Central memory CD4-positive, alpha-beta T cell (primary cell): ENCODE measurements at places on chromosomes 11 and 22.

DNA sequence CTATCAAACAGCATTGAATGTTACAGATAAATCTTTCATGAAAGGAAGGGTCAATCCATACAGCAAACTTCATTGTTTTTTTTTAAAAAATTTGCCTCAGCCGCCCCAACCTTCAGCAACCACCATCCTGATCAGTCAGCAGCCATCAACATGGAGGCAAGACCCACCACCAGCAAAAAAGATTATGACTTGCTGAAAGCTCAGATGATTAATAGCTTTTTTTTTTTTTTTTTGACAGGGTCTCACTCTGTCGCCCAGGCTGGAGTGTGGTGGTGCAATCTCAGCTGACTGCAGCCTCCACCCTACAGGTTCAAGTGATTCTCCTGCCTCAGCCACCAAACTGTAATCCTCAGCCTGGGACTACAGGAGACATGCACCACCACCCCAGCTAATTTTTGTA lies 18.0 kb upstream of the CD3E start:
- no peak for DNase-seq

DNA sequence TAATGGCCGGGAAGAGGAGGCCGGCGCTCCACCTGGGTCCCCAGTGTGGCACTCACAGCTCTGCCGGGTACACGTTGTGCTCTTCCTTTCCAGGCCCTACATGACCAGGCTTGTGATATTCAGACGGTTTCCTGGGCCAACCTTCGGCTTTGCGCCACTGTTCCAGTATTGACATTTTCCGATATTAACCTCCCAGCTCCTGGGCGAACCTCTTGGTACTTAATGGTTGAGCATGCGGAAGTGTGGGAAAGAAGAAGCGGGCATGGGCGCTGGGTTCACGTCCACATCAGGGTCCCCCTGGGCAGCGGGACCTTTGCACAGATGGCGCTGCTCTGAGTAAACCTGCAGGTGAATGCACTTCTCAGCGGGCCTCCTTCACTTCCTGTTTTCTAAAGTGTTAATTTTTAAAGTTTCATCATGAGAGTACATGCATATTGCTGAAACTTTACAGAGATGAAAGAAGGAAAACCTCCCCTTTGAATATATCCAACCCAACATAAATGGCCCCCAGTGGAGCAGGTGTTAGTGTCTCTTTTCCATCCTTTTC lies 286.7 kb downstream of the TBC1D22A start:
- DNase-seq = no peak

DNA sequence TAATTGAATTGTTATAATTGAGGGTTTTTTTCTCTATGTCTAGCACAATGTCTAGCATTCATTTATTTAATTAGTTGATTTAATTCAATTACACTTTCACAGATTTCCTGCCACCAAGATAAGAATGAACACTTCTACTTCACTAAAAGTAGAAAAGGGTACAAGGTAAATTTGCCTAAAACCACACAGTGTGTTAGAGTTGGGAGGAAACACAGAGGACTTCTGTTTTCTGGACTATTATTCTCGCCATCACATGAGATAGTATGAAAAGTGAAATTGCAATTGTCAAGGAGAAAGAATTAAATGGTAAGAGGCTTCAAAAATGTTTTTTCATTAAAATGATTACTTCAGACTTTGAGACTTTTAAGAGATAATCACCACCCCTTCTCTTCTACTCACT lies 109.5 kb downstream of the ETS1 start:
- DNase-seq = no peak

DNA sequence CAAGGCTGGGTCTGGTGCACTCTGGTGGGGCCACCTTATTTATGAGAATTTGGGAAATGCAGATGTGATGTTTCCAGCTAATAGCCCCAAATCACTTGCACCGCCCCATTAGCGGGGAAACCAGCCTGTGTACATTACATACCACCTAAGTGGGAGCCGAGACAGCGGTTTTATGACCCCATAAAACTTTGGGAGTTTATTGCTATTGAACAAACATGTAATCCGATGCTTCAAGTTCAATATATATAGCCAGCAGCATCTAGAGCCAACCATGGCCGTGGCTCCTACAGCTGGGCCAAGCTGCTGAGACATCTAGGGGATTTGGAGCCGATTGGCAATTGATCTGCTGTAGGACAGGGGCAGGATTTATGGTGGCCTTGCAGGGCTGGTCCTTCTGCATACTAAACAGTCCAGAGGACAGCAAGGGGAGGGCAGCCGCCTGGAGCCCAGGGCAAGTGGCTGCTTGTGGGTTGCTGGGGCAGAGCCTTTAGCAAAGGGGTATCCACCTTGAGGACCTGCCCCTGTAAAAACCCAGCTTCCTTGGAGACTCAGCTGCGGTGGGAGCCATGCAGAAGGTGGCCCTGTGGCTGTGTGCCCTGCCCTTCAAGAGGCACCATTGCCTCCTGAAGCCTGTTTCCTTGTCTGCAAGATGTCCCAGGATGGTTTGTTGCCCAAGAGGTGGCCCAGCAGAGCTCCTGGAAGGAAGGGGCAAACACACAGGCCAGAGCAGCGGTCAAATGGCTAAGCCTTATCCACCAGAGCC lies 47.9 kb upstream of the CCDC188 start:
- DNase-seq = no peak

- no peak for DNase-seq
Observed at GRCh38 chr11:119809346-119809745, 80.3 kb upstream of the NECTIN1 start.

DNA sequence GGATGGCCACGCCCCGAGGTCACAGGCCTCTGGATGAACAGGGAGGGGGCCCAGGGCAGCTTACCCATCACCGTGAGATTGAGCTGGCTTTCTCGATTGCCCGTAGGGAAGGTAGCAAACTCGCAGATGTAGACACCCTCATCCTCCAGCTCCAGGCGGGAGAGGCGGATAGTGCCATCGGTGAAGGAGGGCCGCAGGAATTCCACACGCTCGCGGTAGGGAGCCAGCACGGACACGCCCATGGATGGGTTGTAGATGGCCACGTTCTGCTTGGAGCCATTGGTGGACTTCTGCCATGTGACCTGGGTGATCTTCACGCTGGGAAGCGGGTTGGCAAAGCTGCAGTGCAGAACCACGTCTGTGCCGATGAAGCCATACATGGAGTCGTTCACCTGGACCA lies 50.6 kb downstream of the NECTIN1 start:
- no peak for DNase-seq

- DNase-seq = no peak
Observed at GRCh38 chr11:127075758-127076157, 75.2 kb upstream of the KIRREL3 start.

- no peak for DNase-seq
Observed at GRCh38 chr22:38867124-38867455, 4.9 kb downstream of the CBX6 start.

DNA sequence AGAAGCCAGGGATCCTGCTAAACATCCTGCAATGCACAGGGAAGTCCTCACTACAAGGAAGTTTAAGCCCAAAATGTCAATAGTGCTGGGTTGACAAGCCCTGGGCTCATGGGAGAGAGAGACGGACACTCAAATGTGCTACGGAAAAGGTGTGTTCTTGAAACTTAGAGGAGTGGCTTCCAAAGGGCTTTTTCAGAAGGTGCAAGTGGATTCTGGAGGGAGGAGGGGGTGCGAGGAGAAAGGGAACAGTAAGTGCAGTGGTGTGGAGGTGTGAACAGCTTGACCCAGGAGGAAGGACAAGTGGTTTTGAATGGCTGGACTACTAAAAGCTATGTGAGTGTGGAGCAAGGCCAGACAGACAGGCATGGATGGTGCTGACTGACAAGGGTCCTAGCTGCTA lies 50.4 kb upstream of the CECR2 start:
- DNase-seq = no peak

GRCh38 chr11:62459080-62459479 lies 40.2 kb downstream of the SCGB1A1 start:
- DNase-seq = no peak

DNA sequence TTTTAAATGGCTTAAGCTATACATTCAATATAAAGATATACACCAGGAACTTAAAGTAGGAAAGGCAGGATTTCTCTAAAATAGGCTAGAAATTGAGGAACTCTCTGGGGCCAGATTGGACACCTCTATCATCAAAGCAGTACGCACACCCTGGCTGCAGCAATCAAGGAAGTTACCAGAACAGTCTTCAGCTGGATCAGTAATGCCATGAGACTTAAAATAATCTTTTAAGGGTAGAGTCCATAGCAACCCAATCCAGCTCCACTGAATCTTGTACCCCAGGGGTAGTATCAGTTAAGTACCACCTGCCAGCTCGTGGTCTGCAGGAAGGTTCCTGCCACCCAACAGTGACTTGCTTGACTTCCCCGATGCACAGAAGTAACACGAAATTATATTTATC lies 3.0 kb downstream of the RDX start:
- no peak for DNase-seq

GRCh38 chr11:131982154-131982553 lies 611.7 kb downstream of the NTM start:
- no peak for DNase-seq

- DNase-seq = no peak
Observed at GRCh38 chr11:126139111-126140091, 72.0 kb downstream of the RPUSD4 start.

DNA sequence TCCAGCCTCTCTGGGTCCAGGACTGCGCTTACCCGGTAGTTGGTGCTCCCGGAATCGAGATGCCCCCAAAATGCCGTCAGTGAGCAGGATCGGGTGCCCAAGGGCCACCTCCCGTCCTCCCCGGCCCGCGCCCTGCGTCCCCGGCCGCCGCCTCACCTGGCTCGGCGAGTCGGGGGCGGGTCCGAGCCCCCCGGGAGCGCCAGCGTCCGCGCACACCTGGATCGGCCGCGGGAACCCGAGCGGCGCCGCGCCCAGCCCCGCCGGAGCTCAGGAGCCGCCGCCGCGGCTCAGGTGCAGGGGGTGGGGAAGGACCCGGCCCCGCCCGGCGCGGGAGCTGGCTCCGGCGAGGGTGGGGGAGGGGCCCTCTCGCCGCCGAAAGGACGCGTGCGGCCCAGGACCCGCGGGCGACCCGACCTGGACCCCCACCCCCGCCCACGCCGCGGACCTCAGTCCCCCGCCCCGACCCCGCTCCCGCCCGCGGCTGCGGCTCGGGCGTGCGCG lies at the start of gene SHANK2:
Gene SHANK2, minus strand, starts transcription at position 309 of the 501 bp plus-strand sequence. CDS start 105,251 bp downstream, outside the sequence.
- no peak for DNase-seq

- no peak for DNase-seq
Observed at GRCh38 chr22:21051831-21052400, 6.2 kb downstream of the LRRC74B start.

GRCh38 chr11:108364159-108364558 lies 103.2 kb downstream of the C11orf65 start:
- no peak for DNase-seq

DNA sequence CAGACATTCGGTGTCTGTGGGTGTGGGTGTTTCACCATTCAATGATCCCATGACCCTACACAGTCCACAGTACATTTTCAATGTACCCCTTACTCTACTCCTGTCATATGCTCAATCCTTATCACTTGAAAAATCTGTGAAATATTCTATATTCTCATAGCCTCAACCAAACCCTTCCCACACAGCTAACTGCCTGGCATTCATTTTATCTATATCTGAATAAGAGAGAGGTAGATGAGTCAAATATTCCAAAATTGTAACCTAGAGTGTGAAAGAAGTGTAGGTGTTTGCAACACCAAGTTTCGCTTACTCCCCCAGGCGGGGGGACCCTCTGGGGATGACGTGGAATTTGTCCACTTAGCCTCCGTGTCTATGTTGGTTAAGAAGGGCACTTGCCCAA lies 354.8 kb downstream of the ETS1 start:
- DNase-seq = no peak

DNA sequence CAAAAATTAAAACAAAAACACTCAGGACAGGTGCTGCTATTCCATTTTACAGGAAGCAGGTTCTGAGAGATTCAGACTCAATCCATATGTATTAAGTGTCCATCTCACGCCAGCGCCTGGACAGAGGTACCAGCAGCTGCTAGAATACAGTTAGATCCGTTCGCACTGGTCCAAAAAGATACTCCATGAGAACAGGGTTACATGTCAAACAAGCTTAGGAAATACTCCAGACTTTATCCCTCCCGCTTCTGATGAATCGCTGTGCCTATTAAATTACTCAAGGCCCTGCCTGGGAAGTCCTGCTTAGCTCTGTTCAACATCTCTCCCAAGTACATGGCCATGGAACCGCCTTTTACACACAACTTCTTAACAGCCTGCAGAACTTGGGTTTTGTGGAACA lies 50.2 kb upstream of the SLC35C1 start:
- DNase-seq = no peak

DNA sequence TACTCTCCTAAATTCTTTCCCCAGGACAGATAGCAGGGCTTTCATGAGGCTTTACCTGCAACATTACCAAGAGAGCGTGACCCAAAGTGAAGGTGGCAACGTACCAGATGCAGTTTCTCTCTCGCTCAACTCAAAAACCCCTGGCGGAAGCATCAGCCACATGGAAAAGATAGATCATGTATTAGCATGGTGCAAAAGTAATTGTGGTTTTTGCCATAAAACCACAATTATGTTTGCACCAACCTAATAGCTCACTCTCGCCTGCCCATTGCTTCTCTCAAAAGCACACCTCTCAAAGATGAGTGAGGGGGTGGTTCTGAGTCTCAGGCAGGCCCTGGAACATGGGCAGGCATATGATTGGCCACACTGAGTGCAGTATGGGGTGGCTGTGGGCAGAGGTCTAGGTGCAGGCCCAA lies 7.0 kb downstream of the MS4A6A start:
- no peak for DNase-seq

DNA sequence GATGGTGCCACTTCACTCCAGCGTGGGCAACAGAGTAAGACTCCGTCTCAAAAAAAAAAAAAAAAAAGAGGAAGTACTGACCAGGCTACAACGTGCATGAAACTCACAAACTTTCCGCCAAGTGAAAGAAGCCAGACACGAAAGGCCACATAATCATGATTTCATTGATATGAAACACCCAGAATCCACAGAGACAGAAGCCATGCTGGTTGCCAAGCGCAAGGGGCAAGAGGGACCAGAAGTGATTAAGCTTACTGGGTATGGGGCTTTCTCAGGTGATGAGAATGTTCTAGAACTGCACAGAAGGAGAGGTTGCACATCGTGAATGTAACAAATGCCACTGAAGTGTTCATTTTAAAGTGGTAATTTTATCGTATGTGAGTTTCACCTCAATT lies 60.9 kb downstream of the CELSR1 start:
- DNase-seq = no peak

DNA sequence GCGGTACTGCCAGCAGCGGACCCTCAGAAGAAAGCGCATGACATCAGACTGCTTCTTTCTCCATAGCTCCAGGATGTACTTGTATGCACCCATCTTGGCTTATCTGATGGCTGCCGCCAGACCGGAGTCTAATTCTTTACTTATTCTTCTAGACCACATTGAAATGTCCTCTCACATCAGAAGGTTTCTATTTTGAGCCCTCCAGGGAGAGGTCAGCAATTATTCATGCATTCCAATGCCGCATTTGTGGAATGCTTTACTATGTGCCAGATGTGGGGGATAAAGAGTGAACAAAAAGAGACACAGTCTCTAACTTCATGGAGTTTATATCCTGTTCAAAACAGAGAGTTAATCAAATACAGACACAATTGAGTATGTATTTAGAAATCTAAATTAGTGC lies 230.1 kb downstream of the MIAT start:
- DNase-seq = no peak

GRCh38 chr11:96149743-96150555 lies 193.0 kb downstream of the MAML2 start:
- DNase-seq = no peak
